Hematopoietic multipotent progenitor cell treated with erythropoietin and hydrocortisone succinate and interleukin-3 and kit ligand, for 17 days (in vitro differentiated cells): ENCODE measurements at places on chromosomes 3 and 15.

DNA sequence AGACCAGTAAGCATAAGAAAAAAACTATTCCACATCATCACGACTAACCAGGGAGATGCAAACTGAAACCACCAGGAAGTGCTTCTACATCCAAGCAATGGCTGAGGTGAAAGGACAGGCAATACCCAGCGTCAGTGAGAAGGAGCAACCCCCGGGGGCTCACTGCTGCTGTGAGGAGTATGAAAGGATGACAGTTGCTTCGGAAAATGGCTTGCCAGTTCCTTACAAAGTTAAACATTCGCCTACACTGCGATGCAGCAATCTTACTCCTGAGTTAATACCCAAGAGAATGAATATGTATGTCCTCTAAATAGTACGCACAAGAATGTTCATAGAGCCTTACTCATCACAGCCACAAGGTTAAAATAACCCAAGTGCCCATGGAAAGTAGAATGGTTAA is 13.3 kb upstream of the PLXNA1 start:
- no peak for DNase-seq

DNA sequence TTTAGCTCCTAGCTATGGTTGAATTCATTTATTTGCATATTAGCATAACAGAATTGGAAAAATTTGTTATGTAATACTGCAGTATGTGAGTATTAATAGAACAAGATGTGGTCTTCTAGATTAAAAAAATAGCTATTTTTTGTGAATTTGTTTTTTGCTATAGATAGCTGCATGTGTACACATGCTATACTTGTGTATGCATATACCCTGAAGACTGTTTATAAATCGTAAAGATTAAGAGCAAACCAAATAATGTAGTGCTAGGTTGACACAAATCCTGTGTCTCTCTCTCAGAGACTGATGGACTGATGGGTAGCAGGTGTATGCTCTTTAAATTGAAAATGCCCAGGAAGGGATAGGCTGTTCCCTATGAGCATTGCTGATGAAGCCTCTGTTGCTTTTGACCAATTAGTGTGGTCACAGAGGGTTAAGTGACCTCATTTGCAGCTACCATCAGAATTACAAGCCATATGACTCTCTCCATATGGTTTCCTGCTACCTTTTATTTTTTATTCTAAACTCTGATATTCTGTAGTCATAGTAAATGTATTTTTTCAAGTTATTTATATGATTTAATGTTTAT is 9.0 kb downstream of the PLCL2 start:
- DNase-seq = no peak

DNA sequence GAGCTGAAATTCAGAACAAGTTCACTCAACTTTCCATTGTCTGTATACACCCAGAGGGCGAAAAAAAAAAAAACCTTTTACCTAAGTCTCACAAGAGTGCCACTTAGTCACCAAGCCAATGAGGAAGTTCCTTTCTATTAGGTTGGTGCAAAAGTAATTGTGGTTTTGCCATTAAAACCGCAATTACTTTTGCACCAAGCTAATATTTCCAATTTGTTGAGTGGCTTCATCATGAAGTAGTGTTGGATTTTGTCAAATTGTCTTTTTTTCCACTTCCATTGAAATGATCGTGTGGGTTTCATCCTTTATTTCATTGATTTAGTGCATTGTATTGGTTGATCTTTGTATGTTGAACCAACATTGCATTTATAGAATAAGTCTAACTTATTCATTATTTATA is 253.9 kb downstream of the ZIC4 start:
- no peak for DNase-seq

DNA sequence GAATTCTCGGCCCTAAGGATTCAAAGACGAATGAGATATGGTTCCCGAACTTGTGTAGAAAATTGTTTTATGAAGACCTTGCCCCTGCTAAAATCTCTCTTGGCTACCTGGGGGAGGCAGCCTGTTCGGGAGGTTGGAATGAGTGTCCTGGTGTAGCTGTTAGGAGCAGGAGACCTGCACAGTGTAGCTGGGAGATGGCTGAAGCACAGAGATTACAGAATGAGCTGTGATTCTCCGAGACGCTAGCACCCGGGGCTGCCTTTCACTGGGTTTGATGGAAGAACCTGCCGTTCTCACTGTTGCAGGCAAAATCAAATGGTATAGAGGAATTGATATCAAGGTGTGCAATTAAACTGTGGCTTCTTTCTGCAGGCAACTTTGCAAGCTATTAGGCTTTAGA is 68.0 kb downstream of the TRAK1 start:
- no peak for DNase-seq

- no peak for DNase-seq
Observed at GRCh38 chr3:50484722-50485121, 18.7 kb downstream of the CACNA2D2 start.

- DNase-seq = no peak
Observed at GRCh38 chr3:20079621-20080020, 39.4 kb downstream of the KAT2B start.

DNA sequence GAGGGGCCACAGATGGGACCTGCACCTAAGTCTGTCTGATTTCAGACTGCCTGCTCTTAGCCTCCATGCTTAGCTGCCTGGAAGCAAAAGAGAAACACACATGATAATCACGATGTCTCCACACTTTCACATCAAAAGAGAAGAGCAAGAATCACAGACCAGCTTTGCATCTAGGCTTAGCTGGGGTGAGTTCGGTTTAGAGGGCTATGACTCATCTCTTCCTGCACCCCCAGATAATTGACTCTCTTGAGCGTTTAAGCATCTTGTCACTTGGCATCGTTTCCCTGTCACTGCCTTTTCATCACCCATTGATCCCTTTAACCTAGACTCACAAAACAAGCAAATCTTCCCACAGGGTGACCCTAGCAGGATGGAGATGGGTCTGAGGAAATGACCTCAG is 124.0 kb downstream of the NTRK3 start:
- no peak for DNase-seq

GRCh38 chr3:191135175-191135574 is 63.9 kb upstream of the OSTN start:
- no peak for DNase-seq

DNA sequence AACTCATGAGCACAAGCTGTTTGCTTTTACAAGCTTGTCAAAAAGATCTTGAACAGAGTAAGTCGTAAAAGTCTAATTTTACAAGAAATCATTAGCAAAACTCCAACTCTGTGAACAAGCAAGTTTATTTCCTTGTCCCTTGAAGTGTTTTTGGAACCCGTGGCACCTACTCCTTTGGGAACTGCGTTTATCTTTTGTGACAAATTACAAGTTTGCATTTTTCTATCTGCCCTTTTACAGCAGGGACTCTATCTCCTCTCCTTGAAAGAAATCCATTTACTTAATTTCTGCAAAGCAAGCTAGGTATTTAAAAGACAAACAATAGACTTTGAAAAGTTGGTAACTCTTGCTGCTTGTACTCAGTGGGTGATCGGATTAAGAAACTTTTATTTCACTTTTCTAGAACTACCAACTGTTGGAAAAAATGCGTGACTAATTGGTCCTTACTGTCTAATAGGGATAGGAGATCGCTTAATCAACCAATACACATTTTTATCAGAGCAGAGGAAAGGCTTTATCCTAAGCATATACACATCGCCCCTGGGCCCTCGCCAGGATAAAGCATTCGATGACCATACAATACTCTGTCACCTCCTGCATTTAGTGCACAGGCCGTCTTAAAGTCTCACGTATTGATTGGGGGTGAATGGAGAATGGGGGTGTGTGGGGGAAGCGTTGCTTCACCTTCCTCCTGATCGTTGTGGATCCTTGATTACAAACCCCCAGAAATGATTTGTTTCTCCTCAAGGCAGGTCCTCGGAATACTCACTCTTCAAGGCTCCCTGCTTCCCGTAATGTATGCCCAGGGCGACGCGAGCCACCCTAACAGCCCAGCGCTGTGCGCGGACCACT is 1.7 kb downstream of the PRTG start:
- DNase-seq = no peak

DNA sequence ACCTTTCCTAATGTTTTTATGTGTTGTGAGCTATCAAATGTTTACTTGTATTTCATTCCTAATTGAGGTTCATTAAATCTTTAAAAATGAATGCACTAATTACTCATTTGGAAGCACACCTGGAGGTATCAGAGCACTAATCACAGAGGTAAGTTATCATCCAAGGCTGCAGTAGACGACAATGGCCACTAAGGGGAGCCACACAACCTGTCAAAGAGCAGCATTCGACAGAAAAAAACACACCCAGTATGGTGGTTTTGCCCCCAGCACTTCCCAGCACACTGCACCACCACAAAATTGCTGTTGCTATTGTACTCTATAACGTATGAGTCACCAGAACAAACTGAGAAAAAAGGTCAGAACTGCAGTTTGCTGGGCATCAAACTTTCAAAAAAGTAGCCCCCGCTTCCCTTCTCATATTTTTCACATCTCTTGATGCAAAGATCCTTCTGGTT is 205.9 kb upstream of the IGF1R start:
- peak; percentile 37 for DNase-seq

DNA sequence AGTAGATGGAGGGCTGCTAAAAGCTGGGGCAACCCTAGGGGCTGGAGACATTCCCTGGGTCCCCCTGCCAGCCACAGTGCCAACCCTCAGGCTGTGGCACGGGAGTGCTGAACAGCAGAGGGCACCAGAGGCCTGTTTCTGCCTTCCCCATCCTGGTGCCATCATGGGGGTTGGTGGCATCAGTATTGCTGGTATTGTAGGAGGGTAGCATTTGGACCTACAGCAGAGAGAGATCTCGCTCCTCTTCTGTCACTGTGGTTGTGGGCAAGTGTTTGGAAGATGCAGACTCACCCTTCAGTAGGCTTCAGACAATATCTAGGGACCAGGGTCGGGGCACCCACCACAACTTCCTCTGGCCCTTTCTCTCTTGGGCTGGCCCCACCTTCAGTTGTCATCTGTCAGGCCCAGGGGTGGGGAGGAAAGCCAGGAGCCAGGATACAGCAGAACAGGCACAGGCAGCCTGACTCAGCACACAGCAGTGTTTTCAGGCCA is 123.5 kb downstream of the RPLP1 start:
- peak; percentile 51 for DNase-seq

- no peak for DNase-seq
Observed at GRCh38 chr15:68471541-68471940, 39.6 kb upstream of the ITGA11 start.

DNA sequence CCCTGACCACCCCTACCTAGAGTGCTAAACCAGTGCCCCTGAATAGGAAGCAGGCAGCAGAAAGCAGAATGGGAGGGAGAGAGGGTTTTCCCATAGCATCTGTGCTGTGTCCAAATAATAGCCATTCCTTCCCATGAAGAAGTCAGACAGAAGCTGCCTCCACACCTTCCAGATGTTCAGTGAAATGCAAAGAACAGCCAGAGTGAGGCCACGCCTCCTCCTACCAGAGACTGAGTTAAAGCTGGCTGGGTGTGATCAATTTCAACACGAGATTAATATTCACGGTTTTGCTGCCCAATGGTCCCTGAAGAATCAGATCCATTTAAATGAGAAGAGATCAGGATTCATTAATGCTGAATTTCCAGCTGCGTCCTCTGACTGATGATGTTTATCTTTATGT is 111.8 kb downstream of the SRGAP3 start:
- no peak for DNase-seq

- no peak for DNase-seq
Observed at GRCh38 chr15:68590721-68591389, 12.1 kb downstream of the CORO2B start.

DNA sequence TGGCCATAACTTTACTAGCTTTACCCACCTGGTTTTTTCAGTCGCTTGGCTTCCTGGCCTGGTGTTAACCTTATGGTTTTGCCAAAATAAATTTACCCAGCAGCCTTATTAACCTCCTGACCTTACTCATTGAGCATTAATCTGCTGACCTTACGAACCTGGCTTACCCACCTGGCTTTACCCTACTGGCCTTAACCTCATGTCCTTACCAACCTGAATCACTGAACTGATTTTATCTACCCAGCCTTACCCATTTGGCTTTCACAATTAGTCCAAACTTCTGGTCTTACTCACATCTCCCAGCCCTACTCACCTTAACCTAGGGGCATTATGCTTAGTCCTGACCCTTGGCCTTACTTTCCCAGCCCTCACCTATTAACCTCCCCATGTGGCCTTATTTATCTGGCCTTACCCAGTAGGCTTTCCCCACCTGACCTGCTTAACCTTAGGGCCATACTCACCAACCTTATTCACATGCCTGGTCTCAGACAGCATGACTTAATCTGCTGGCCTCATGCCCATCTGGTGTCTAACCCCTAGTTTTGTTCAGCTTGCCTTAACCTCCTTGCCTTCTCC is 93.4 kb downstream of the IL12A start:
- DNase-seq = no peak
